Foreskin melanocyte (primary cell): ENCODE measurements at places on chromosomes 13 and 19.

DNA sequence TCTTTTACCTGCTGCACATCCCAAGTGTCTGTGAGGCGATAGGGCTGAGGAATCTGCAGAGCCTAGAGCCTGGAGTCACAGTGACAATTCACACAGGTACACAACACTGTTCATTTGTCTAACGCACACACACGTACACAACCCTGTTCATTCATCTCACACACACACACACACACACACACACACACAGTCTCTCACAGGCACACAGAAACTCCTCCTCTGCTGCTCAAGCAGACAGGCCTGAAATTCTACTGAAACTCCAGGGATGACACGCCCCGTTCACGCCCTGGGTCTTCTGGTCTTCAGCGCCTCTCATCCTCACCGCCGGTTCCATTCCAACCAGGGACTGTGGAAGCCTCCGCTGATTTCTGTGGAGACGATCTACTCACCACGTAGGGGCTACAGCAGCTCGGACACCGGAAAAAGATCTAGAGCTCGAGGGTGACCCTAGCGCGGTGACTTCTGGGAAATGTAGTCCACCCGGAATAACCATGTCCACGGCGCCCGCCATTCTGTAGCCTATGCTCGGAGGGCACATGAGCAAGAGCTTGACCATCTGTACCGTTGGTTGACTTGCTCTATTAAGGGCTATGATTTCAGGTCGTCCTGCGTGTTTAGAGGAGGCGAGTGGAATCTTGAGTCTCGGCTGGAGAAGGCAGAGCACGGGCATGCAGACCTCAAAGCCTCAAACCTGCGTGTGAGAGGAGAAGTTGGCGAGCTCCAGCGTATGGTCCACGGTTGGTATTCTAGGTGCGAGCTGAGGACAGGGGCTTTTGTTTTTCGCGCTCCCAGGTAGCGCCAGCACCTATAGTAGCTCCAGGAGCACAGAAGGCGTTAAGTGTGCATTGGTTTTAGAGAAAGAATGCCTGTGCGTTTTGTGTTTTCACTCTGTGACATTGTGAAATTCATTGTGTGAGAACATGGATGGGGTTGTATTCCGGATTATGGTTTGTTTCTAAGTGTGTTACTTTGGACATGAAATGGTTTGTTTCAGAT, 33.4 kb downstream of the ZNF45 start:
- DNase-seq: peak; percentile 77

DNA sequence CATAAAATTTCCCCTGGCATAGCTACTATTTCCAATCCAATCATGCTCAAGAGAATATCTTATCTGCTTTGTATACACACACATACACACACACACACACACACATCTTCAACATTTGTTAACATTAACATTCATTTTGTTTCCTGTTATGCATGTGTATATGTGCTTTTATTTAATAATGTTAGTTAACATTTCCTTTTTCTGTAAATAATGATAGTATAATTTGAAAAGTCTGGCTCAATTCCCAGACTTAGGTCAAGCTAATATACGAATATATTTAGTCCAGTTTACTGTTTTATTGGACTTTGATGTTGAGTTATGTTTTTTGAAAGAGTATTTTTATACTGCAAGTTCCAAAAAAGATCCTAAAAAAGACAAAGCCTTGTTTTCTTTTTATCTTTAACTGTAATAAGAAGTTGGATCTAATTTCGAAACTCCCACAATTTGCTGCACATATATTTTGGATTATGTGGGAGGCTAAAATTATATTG, 1072.4 kb downstream of the EFNB2 start:
- DNase-seq: no peak

DNA sequence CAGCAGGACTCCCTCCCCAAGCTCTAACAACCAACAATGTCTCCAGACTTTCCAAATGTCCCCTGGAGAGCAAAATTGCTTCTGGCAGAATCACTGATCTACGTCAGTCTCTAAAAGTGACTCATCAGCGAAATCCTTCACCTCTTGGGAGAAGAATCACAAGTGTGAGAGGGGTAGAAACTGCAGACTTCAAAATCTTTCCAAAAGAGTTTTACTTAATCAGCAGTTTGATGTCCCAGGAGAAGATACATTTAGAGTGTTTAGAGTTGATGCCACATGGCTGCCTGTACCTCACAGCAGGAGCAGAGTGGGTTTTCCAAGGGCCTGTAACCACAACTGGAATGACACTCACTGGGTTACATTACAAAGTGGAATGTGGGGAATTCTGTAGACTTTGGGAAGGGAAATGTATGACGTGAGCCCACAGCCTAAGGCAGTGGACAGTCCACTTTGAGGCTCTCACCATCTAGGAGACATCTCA, 6.2 kb upstream of the CEACAM5 start:
- DNase-seq: peak; percentile 3

DNA sequence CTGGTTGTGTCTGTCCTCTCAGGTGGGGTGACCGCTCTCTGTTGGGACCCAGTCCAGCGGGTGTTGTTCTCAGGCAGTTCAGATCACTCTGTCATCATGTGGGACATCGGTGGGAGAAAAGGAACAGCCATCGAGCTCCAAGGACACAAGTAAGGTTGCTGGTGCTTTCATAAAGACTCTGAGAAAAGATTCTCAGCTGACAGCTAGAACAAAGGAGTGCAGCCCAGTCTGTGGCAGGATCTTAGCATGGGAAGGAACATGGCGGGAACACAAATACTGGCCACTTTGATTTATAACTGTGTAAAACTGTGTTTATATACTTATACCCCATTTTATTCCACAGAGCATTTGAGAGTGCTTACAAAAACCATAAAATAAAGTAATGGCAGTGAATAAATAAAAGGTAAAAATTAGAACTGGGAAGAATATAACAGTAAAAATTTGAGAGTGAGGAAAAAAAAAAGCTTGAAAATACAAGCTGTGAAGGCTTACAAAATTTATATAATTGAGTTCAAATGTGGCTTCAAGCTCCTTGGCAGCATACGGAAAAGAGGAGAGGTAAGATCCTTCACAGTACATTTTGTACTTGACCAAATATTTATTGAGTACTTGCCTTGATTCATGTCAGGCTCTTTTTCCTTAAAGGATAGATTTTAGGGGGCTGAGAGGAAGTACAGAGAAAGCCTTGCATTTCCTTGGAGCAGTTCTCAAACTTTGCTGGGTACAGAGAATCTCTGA, 64.8 kb downstream of the DHRS12 start:
- DNase-seq: no peak

DNA sequence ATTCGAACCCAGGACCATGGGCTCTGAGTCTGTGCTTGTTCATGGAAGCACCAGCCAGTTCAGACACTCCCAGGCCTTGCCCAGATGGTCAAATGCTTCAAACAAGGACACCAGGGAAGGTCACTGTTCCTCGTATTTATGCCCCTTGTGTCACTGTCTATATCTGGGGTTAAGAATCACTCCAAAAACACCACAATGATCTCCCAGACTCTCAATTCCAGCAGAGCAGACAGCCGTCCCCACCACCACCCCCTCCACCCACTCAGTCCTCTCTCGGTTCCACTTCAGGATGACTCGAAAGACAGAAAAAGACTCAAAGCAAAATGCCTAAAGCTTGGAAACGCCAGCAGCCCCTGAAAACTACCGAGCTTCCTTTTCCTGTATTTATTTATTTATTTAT, 79.0 kb downstream of the INSR start:
- DNase-seq: no peak

GRCh38 chr13:98142380-98143156, at the start of gene FARP1:
FARP1 (plus strand) TSS chr13:98143094; CDS start chr13:98213243, 70,149 bp downstream.
- DNase-seq: peak; percentile 24

GRCh38 chr13:100069278-100069677, 19.6 kb upstream of the PCCA start:
- no peak for DNase-seq

DNA sequence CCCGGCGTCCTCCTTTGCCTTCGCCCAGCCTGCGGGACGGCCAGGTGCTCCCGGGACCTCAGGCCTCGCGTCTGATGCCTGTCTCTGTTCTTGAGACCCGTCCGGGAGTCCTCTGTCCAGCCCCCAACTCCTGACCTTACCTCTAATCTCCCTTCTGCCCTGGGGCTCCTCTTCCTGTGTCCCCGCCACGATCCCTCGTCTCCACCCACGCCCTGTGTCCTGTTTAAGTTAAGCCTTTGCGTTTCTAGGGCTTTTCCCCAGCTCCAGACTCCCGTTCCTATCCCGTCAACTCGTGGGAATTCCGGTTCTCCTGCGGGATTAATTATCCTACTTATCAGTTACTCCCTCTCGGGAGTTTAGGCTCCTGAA, 686 bp downstream of the LENG8 start:
- DNase-seq: no peak

DNA sequence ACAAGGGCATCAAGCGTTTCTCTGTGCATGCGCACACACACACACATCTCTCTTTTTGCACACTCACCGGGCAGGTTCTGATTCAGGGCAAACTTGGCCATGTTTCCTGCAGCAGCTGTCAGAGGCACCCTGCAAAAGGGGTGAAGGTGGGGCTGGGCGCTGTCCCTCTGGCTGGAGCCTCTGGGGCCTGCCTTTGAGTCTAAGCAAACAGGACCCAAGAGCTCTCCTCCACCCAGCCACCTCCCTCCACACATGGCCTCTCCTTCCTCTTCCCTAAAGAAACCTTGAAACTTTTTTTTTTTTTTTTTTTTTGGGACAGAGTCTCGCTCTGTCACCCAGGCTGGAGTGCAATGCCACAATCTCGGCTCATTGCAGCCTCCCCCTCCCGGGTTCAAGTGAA, 5.3 kb downstream of the KANK3 start:
- no peak for DNase-seq

DNA sequence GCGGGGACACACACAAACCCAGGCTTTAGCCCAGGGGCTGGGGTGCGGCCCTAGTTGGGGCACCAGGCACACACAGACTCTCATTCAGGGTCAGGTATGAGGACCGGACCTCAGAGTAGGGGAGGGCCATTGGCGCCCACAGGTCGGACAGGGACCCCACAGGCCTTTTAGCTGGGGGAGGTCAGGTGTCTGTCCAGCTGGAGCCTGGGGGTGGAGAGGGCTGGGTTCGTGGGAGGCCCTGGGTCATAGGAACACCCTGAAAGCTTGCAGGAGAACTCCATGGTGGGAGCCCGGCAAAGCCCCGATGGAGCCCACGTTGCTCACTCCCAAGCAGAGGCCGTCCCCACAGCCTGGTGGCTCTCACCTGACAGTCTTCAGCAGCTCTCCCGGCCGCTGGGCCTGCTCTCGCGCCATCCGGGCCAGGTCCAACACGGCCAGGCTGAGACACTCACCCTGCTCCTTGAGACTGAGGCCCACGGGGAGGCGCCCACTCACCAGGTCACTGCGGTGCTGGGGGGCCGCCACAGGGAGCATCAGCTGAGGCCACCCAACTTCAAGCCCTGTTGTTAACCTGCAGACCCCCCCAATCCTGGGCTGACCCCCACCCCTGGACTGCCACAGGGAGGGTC, 5.0 kb downstream of the JAK3 start:
- DNase-seq: no peak

DNA sequence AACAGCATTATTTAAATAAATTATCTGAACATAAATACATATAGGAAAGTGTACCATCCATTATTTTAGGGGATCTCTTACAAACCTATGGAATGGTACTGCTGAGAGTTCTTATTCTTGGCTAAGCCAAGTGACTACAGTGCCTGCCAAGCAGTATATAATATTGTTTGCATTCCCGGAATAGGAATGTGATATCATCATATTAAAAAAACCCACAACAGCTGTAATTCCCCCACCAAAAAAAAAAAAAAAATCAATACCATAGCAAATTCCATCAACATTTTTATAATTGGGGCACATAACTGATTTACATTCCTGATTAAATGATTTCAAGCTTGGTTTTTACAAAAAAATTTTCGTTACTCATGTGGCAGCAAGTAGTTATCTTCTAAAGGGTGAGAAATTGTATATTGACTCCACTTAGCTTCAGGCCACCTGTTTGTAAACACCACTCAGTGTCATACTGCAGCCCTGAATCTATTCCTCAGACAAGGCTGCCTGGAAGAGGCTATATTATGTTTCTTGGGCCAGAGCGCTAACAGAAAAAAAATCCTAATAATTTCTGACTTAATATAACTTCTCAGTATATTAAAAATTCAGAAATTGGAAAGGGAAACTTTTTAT, 278.1 kb downstream of the DNAJC15 start:
- no peak for DNase-seq

DNA sequence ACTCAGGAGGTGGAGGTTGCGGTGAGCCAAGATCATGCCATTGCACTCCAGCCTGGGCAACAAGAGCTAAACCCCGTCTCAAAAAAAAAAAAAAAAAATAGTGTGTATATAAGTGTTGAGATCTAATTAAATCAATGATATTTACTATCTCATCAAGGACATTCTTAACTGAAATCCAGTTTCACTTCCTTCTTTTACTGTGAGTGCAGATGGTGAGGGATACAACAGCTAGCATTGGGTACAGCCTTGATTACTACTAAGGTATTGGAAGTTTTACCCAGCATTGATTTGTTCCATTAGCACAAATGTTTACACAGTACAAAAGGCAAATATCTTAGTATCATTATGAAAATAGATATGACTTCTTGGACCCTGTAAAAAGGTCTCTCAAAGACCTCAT, 546.6 kb downstream of the KCTD12 start:
- DNase-seq: no peak

DNA sequence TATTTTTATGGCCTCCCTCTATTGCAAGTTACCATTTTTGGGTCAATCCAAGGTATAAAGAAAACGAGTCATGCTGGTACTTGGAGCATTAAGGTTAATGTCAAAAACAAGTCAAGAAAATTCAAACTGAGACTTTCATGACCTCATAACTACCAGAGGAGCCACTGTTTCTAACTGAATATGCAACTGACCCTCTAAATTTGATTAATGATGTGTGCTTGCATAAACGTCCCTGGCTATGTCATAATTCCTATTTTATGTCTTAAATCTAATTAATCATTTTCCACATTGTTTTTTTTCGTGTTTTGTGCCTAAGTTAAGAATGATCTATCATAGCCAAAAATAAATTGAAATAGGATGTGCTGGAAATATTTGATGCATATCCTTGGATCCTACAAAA, 396.7 kb upstream of the GPC6 start:
- DNase-seq: no peak

DNA sequence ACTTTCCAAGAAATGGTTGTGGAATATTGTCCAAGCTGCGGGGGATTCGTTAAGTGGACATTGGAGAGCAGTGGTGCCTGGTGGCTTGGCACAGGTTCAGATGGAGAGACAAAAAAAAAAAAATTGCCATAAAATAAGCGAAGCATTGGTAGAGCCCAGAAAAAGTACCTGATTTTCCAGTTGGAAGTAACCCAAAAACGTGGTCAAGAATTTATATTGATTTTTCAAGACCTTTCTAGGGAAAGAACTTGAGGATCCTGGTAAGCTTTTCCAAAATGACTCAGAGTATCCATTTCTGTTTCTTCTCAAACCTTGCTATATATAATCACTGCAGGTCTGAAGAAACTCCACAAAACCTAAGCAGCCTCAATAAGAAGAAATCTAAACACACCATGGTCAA, 94.6 kb downstream of the ING1 start:
- DNase-seq: no peak

DNA sequence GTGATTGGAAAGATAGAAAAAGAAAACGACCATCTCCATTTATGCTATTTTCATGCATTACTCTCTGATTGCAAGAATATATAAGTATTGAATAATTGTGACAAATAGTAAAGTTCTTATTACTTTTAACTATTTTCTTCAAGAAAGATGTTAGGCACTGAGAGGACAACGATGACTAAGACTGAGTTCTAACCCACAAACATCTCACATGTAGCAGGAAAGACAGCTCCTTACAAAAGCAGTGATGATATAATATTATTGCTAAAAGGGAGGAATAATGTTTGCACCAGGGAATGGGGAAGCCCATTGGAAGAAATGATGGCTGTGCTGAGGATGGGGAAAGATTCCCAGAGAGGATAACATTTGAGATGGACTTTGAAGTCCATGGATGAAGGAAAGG, 22.6 kb downstream of the RXFP2 start:
- no peak for DNase-seq

- no peak for DNase-seq
Observed at GRCh38 chr13:21932996-21933395, 262.1 kb downstream of the FGF9 start.
